HS-5 (cell line): ENCODE measurements at places on chromosomes 2 and 18.

DNA sequence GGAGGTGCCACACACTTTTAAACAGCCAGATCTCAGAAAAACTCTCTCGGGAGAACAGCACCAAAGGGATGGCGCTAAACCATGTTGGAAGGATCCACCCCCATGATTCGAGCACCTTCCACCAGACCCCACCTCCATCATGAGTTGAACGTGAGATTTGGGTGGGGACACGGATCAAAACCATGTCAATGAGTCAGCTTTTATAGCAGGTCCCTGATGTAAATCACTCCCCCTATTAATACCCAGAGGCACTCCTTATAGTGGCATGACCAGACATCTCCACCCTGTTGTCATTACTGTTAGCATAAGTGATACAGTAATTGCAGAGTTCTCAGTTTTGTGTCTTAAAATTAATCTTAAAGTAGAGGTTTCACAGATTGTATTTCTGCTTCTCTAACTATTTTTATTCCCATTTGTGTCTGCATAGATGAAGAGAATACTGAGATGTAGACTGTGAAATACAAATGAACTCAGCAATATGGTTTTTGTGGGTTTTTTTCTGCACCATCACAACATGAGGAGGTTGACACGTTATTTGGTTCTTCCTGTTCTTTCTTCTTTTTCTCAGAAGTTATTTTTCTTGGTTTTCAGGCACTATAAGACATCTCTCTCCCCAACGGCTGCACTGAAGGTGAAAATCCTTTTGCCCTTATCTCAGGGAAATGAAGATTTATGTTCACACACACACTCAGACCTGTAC is 218.2 kb downstream of the ARL4C start:
- no peak for DNase-seq

GRCh38 chr2:148817210-148817708 is 57.8 kb upstream of the KIF5C start:
- DNase-seq: no peak

DNA sequence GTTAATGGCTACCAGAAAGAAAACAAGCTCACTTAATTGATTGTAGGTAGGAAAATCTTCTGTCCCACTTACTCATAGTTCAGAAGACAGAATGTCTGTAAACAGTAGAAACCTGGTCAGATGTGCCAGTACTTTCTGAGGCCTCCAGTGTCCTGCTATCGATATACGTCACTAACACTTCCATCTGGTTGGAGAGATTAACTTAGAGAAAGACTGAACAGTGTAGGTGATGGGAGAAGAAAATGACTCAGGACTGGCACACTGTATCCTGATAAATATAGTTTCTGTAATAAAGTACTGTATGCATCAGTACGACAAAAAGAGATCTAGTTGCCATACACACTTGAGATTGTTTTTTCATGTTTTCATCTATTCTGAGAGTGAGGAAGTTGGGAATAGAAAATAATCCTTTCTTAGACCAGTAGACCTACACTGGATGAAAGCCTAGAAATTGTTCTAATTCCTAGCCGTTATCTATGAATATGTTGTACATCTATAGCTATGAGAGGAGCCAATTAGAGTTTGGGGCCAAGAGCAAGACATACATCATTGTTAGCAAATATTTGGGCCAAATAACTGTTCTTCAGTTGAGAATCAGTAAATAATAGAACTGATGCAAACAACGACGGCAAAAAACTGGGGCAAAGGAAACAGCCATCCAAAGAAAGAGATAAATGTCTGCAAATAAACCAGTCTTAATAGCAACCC is 105.9 kb downstream of the NAT8 start:
- DNase-seq: no peak

DNA sequence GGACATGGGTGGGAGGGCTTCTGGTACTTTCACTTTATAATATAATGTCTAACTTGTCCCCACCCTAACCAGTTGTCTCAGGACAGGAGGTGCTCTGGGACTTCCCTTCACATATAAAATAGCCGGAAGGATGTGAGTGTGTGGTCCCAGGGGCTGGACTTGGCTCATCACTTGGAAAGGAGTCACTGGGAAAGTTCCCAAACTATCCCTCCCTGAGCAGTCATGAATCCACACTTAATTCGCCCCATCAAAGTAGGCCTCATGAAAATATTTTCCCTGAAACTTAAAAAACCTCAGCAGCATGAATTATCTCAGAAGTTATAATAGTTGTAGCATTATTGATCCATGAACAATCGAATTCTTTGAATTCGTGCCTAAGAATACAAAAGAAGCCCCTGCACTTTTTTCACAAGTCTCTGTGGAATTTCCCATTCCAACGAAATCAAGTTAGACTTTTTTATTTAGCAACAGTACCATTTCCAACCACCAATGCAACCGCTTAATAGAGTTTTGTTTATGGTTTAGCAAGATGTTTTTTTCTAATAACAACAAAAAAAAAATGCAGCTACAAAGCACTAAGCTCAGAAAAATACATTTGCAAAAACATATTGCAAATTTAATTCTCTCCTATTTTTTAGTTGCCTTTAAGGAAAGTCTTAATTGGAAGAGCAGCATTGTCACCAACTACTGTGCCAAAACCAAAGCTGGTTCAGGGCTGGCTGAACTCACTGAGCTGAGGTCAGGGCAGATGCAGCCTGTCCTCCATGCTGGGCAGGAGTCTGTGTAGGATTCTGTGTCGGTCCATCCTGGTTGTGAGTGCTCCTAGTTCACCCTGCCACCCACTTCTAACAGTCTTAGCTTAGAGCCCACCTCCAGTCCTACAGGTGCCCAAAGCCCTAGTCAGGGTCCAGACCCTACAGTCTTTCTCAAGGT is 68.8 kb upstream of the SPTBN1 start:
- DNase-seq: no peak

DNA sequence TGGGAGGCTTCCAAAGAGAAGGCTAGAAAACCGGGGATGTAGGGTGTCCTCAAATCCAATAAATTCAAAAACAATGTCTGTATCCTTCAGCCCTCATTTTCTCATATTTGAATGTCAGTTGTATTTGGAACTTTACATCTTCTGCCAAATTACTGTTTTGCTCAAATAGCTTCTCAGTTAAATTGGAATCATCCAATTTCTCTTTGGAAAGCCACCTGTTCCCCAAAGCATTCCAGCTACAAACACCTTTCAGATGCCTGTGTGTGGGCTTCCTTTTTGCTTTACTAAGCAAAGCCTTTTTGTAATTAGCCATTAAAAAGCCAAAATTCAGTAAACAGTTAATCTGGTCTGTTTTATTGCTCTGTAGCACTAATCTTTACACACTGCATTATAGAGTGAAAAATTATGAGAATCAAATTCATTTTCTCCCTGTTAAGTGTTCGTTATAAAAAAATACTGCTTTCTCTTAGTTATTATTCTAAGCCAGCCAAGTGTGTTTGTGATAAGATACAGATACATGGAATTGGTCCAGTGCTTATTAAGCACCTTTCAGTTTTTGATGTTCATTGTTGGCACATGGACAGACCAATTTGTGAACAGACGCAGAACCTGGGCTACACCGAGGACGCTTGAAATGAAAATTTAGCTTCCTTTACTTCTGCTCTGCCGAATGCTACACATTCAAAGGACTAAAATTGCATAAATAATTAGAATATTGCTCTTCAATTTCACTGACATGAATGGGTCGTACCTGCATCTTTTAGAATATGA is 151.6 kb downstream of the RTN4 start:
- DNase-seq: no peak

GRCh38 chr2:36633470-36634092 is 35.6 kb upstream of the FEZ2 start:
- DNase-seq: peak; percentile 36
